ENCODE measurements at places on chromosomes 5 and 9.

DNA sequence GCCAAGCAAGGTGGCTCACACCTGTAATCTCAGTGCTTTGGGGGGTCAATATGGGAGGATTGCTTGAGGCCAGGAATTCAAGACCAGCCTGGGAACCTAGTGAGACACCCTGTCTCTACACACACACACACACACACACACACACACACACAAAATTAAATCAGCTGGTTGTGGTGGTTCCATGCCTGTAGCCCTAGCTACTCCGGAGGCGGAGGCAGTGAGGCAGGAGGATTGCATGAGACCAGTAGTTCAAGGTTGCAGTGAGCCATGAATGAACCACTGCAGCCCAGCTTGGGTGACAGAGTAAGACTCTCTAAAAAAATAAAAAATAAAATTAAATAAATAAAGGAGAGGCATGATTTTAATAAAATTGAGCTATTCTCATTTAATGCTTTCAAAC, 13.1 kb downstream of the CEMIP2 start:
- DNase-seq = no peak

- DNase-seq = no peak
Observed at GRCh38 chr9:22308177-22308576, 138.4 kb upstream of the DMRTA1 start.

GRCh38 chr9:26812217-26812616, 80.4 kb downstream of the CAAP1 start:
- DNase-seq = no peak

DNA sequence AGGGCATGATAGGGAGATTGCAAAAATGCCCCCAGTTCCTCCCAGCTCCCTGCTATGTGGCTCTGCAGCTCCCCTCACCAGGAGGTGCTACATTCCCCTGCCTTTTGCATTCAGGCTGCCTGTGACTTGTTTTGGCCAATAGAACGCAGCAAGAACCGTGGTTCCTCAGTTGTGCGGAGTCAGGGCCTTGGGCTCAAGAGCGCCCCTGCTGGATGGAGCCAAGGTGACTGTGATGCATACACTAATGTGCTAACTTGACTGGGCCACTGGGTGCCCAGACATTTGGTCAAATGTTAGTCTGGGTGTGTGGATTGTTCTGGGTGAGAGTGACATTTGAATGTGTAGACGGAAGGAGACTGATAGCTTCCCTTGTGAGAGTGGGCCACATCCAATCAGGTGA, 123.3 kb upstream of the MVB12B start:
- DNase-seq = no peak

GRCh38 chr5:59234236-59234635, 651.4 kb downstream of the RAB3C start:
- no peak for DNase-seq

DNA sequence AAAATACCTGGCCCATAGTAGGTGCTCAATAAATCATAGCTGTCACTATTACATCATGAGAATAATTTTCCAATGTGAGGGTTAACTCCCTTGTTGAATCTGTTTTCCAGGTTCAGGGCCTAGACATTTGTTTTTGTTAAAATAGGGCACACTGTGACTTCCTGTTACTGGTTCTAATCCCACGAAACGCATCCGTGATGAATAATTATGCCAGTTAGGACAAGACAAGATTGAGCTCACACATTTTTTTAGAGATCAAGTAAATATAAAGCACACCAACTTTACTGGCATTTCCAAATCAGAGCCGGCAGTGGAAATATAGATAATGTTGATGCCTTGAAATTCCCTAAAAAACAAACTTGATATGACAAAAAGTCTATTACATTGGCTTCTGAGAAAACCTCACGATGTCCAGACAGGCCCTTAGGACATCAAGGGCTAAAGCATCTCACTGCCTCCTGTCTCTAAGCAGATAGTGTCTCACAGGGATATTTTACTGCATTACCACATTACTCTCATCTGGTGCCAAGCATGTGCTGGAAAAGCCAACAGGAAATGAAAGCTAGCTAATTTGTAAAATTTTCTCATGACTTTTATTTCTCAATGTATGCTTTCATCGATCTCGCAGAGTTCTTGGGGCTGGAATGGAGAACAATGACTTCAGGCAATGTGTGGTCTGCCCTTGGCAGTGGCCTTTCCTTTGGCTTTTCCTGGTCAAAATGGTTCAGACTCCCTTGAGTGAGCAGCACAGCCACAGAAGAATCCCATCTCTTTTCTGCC, 414.3 kb upstream of the PAPPA start:
- no peak for DNase-seq

GRCh38 chr5:17694914-17695313, 60.7 kb downstream of the TAF11L14 start:
- DNase-seq = no peak

Measured in activated naive CD4-positive, alpha-beta T cell (primary cell).